ENCODE measurements at places on chromosomes 2 and 18.

GRCh38 chr2:146189541-146189940, 1655.3 kb upstream of the ACVR2A start:
- DNase-seq, result peak; percentile 72

GRCh38 chr2:237492137-237492890, 5.3 kb downstream of the MLPH start:
- DNase-seq, result no peak

DNA sequence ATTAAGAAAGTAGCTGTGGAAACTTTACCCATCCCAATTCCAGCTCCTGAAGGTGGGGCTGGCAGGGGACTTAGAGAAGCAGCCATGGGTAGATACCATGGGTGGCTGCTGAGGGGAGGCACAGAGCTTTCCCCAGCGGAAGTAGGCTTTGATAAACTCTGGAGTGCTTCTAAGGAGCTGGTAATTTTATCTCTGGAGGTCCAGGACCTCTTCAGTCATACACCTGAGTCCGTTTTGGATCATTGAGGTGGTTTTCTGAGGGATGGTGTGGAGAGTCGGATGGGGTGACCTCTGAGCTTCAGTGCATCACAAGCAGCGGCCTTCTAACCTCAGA, 36.7 kb upstream of the BMP10 start:
- DNase-seq, result no peak

DNA sequence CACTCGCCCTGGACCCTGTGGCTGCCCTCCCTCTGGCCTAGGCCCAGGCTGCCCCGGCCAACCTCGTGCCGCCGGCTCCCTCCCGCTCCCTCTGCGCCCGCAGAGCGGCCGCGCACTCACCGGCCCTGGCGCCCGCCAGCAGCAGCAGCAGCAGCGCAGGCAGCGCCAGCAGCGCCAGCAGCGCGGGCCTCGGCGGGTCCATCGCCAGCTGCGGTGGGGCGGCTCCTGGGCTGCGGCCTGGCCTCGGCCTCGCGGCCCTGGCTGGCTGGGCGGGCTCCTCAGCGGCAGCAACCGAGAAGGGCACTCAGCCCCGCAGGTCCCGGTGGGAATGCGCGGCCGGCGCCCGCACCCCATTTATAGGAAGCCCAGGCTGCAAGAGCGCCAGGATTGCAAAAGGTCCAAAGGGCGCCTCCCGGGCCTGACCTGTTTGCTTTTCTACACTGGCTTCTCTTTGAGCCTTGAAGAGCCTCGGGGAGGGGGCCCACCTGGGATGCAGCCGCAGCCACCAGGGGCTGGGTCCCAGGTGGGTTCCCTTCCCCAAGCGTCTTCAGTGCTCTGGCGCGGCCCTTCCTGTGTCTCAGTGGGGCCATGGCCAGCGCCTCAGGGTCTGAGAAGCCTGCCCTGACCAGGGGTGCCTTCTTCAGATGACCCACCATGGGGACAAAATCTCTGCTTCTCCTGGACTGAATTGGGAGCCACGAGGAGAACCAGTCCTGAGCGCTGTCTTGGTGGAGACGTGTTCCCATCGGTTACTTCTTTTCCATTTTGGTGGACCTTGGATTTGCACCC, at the start of gene APOB:
APOB (minus strand) TSS at position 330 of the 789 bp plus-strand sequence; CDS start at position 202, 128 bp downstream.
- DNase-seq, result no peak

DNA sequence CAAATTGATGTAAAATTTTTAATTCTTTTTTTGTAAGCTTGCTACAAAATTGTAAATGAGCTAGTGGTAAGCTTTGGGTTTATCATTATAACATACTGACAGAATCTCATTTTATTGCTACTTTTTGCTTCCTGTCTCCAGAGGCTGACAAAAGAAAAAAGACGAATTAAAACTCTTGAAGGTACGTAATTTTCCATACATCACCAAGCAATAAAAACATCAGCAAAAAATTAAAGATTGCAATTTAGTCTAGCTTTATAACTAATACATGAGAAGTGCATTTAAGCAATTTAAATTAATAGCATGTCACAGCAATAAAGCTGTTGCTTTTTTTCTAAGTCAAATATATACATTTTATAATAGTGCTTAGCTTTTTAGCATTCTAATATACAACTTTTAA, 94.6 kb upstream of the SNTG2 start:
- DNase-seq, result no peak

- DNase-seq, result no peak
Observed at GRCh38 chr2:145302886-145303285, 783.0 kb upstream of the ZEB2 start.

DNA sequence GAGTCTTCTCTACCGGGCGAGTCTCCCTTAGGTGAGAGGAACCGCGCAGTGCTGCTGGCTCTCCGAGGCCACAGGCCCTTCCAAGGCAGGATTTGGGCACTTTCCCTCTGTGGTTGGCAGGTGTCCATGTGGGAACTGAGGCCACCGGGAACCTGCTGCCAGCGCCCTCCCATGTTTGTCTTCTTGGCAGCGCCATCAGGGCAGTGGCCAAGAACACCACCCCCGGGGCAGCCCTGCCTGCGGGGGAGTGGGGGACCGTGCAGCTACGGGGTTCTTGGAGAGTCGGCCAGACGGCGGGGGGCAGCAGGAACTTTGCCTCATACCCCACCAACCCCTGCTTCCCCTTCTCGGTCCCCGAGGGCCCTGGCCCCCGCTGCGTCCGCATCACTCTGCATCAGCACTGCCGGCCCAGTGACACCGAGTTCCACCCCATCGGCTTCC, 10.0 kb downstream of the CAPN10 start:
- DNase-seq, result no peak

DNA sequence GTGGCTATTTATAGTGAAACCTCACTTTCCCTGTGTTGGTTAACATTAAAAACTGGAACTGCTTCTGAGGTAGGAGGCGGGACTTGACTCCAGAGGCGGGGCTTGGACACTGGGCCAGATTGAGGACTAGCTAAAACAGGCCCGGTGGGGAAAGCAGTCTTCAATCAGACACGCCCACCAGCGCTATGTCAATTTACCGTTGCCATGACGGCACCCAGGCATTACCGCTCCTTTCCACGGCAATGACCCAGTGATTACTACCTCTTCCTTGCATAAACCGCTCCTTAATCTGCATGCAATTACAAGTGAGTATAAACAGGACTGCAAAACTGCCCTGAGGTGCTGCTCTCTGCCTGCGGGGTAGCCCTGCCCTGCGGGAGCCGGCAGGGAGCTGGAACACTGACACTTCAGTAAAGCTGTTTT, 35.3 kb downstream of the LRRFIP1 start:
- DNase-seq, result peak; percentile 21

DNA sequence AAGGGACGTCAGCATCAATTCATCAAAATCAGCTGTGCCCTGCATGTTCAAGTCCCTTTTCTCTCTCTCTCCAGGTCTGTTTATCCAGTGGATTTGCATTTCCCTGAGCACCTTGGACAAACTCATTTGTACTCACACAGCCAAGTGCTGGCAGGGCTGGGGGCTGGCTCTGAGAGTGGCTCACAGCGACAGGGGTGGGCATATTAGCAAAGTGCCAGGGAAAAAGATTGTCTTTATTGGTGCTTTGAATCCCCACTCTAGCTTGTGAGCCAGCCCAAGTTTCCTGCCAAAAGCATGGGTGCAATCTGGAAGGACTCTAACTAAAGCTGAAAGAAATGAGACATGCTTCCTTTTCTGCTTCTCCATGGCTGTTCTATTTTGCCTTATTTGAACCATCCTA, 56.6 kb downstream of the ACOXL start:
- DNase-seq, result no peak

DNA sequence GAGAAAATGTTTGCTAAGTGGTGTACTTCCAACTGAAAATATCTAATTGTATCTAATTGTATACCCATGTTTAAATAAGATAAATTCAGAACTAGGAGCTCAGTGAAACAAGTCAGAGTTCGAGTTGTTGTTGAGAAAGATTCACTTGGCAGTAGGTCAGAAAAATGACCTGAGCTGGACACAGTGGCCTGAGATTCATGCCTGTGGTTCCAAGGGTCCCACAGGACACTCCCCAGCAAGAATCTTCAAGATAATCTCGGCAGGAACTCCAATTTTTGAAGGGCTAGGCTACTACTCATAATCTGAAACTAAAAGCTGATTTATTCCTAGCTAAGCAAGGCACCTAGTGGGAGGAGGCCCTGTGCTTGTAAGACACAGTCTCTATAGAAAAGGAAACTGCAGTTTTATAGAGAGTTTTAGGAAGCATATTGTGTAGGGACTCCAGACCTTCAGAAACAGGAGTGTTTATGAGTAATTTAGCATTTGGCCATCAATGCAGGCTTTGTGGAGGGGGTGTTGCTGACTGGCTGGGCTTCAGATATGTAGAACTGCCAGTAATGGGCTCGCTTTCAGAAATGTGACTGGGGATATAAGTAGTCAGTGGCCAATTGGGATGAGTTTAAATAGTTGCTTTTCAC, 43.2 kb downstream of the SP140 start:
- DNase-seq, result no peak

DNA sequence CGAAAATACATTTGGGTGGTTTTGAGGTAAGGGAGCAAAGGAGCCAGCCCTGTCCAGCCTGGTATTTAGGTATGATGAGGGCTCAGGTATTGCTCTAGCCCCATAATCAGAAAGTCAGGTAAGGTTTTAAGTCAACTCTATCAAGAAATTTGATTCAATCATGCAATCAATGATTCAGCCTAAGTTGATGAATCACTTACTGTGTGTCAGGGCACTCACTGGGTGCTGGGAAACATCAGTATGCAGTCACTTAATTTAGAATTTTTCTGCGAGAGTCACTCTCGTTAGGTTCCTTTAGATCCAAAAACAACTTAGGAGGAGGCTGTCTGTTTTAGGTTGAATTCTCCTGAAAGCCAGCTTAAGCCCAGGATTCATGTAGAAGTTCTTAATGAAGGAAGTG, 17.7 kb upstream of the SERPINB2 start:
- no peak for DNase-seq

DNA sequence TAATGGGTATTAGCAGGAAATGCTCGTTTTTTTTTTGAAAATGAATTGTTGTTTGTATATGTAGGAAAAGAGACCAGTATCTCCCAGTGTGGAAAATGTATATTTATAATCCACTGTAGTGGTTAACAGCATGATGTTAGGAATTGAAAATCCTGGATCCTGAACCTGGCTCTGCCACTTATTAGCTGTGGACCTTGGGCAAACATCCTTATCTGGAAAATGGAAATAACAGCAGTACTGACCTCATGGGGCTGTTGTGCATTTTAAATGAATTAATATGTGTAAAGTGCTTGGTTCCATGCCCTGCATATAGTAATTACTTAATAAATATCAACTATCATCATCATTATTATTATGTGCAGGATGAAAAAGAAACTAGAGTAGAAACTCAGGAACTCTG, 251.3 kb downstream of the CDCA7 start:
- no peak for DNase-seq

DNA sequence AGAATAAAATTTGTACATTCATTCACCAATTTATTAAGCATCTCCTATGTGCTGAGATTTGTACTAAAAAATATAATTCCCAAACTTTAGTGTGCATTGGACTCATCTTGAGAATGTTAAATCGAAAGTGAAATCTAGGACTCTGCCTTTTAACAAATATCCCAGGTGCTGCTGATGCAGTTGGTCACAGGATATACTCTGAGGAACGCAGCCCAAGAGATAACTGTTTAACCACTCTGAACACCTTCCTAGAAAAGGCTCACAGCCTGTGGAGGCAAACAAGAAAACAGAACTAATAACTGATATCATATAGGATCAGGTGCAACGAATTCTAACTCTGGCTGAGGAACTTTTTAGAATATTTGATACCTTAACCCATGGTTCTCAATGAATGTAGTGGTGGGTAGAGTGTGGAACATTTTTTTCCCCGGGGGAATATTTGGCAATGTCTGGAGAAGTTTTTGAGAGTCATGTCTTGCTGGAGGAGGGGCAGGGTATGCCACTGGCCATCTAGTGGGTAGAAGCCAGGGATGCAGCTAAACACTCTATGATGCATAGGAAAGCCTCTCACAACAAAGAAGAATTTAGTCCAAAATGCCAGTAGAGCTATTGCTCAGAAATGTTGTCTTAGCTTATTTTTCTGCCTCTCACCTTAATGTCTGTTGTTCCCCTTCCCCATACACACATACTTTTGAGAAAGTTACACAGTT, 96.5 kb downstream of the EHBP1 start:
- DNase-seq, result no peak

GRCh38 chr2:233418761-233419546, 64.7 kb downstream of the DGKD start:
- no peak for DNase-seq

DNA sequence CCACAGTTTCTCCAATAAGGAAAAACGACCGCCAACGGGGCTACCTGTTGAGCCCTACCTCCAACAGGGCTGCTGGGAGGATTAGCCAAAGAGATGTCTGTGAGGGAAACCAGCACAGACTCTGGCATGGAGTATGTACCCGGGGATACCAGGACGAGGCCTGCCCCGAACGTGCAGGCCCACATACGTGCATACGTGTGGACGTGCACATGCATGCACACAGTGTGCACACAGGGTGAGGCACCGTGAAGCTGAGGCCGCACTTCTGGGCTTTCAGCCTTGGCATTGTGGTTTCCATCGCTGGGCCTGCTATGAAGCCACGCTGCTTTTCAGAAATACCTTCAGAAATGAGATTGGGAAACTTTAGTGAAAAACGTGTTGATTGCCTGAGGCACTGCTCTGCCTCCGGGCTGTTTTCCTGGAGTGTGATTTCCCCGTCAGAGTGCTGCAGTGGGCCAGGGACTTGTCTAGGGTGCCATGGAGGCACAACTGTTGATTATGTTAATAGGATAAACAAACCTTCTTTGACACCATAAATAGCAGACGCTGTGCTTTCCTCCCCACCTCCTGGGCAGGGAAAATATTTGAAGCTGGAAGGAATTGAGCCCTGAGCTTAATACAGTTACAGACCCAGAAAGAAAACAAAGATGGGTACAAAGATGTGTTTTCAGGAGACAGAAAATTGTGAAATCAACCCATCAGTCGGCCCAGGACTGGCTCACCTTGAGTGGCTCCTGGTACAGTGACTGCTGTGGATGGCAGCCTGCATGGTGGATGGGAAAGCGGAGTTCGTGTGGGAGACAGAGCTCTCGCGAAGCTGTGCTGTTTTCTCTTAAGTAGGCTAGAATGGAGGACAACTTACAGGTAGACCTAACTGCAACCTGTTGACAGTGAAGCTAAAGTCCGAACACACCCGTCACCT, 182.3 kb downstream of the FAM210A start:
- no peak for DNase-seq

DNA sequence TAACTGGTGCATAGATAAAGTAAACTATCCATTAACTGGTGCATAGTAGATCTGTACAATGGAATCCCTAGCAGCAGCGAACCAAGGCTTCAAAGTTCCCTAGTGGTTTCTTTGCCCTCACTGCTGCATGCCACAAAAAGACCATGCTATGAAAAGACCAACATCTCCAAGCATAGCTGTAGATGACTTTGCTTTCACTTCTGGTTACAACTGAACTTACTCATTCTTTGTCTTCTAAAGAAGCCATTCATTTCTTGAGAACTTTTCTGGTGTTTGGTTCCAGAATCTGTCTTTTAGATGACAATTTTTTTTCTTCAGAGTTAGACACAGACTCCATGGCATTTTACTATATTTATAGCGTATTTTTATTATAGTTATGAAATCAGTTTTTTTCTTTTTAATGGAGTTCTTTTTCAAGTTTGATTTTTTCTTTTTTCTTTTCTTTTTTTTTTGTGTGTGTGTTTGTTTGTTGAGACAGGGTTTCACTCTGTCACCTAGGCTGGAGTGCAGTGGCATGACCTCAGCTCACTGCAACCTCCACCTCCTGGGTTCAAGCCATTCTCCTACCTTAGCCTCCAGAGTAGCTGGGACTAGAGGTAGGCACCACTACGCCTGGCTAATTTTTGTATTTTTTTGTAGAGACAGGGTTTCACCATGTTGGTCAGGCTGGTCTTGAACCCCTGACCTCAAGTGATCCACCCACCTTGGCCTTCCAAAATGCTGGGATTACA, 63.6 kb downstream of the SLC35F5 start:
- no peak for DNase-seq

GRCh38 chr2:9219027-9219445, 12.4 kb downstream of the ASAP2 start:
- DNase-seq, result no peak
